ENCODE measurements at places on chromosomes 16 and 17. TPM values are rescaled to one million over a fixed set of nuclear protein-coding genes. Genes with fewer than 3 reads are reported as not detected.

The FOXJ1 gene
- total RNA-seq = 0.13 TPM

GRCh38 chr17:75242461-75243042 is 18.9 kb downstream of the GGA3 start:
- H3K36me3 ChIP-seq = peaks cover 81% of the 10 kb centered on the region
- DNase-seq = peak; percentile 54
- H3K4me1 ChIP-seq = peaks cover 54% of the 10 kb centered on the region
- H3K27ac ChIP-seq = peak overlapping the region; percentile 94
- H3K4me3 ChIP-seq = peak overlapping the region; percentile 25
- no peaks in the 10 kb centered on the region for H3K27me3 ChIP-seq

DNA sequence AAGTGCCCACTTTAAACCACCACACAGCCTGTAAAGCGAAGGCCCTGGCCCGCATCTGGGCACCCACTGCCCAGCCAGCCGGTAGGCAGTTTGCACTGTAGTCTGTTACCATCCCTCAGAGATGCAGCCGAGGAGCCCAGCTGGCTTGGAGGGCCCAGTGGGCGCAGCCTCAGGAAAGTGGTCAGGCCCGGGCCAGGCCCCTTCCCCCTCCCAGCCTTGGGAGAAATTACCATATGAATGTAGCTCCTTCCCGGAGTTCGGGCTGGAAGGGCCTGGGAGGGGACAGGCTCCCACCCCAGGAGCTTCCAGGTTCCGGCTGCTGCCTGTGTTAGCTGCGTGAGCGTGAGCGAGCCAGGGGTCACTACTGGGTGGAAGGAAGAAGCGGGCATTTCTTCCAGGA is 325.4 kb downstream of the SEC14L1 start:
- H3K4me3 ChIP-seq = peak overlapping the region; percentile 59
- H3K36me3 ChIP-seq = peaks cover 73% of the 10 kb centered on the region
- DNase-seq = no peak
- no peaks in the 10 kb centered on the region for H3K27me3 ChIP-seq

GRCh38 chr17:48626245-48627117 is at the start of gene HOXB9:
HOXB9 (minus strand) TSS chr17:48626358; CDS start chr17:48626269, 89 bp downstream.
- H3K27ac ChIP-seq = peak within 1 kb of the TSS; percentile 42
- H3K27me3 ChIP-seq = peaks cover 91% of the 10 kb centered on the region
- peak; percentile 49 for DNase-seq

DNA sequence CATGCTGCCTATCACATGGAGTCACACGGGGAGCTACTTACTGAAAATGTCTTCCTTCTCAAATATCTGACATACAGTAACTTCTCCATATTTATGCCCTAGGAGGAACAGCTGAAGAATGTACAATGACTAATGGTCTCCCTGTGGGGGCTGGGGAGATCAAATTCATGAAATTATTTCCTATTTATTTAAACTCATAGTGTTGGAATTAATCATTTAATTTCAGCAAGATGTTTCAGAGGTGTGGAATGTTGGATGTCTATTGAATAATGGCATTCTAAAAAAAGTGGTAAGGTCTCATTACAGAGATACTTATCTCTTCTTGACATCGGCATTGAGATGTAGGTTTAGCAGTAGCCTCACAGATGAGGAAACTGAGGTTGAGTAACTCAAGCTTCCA is 214.3 kb upstream of the CDH11 start:
- no peaks in the 10 kb centered on the region for H3K36me3 ChIP-seq
- no peak overlapping the region for H3K27ac ChIP-seq
- no peak overlapping the region for H3K4me3 ChIP-seq
- DNase-seq = no peak

GRCh38 chr17:4208238-4208637 is 55.5 kb downstream of the ANKFY1 start:
- no peaks in the 10 kb centered on the region for H3K27me3 ChIP-seq
- peaks cover 64% of the 10 kb centered on the region for H3K36me3 ChIP-seq
- H3K4me1 ChIP-seq = peaks cover 24% of the 10 kb centered on the region
- H3K27ac ChIP-seq = no peak overlapping the region

DNA sequence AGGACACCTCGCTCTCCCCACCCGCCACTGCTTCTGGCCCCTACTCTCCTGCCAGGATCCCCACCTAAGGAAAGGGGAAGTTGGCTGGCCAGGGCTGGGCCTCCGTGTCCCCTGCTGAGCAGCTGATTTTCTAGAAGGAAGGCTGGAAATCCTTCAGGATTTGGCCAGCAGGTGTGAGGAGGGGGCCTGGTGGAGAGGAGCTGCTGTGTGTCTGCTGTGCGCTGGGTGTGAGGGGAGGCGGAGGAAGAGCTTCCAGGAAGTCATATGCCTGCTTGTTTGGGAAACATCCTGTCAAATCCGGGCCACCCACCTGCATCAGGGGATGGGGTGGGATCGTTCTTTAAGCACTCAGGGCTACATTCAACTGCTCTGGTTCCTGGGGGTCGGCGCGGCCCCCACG is 28.6 kb downstream of the TPSG1 start:
- H3K4me3 ChIP-seq = no peak overlapping the region
- H3K27ac ChIP-seq = no peak overlapping the region
- no peaks in the 10 kb centered on the region for H3K4me1 ChIP-seq
- no peaks in the 10 kb centered on the region for H3K36me3 ChIP-seq
- no peak for DNase-seq
- H3K27me3 ChIP-seq = no peaks in the 10 kb centered on the region

DNA sequence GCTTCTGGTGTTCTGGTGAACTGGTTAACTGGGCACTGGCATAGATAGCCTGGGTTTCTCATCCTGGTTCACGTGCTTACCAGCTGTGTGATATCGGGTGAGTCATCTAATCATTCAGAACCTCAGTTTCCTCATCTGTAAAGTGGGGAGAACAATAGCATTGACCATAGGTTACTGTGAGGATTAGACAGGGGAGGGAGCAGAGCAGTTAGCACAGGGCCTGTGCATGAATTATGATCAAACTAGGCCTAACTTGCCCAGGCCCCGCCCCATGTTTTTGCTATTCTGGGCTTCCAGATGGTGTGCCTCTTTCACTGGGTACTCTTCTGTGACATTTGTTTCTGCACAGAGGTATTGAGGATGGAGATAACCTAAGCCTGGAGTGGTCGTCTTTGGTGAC is 4.6 kb upstream of the KLHL36 start:
- peaks cover 24% of the 10 kb centered on the region for H3K27me3 ChIP-seq
- H3K27ac ChIP-seq = no peak overlapping the region
- H3K4me1 ChIP-seq = peaks cover 26% of the 10 kb centered on the region
- H3K36me3 ChIP-seq = peaks cover 5% of the 10 kb centered on the region

DNA sequence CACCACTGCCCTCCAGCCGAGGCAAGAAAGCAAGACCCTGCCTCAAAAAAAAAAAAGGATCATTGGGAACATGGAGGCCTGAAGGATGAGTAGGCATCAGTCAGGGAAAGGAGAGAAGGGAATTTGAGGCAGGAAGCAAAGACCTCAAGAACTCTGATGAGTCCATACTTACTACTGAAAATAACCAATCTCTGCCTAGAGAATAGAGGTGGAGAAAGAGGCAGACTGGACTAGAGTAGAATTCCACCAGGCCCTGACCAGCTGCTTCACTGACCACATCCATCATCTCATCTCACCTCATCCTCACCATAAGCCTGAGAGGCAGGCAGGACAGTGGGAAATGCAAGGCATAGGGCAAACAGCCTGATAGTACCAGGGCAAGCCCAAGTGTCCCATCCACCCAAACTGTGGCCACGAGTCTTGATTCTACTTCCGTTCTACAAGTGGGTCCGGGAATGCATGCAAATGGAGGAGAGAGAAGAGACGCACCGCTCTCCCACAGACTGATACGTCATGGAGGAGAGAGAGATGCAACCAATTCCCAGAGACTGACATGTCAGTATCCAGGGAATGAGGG is 17.1 kb downstream of the ANKRD11 start:
- peaks cover 25% of the 10 kb centered on the region for H3K36me3 ChIP-seq
- H3K4me3 ChIP-seq = no peak overlapping the region
- DNase-seq = no peak
- no peaks in the 10 kb centered on the region for H3K27me3 ChIP-seq

GRCh38 chr16:20051611-20052010 is 22.1 kb downstream of the GPR139 start:
- no peaks in the 10 kb centered on the region for H3K4me1 ChIP-seq
- H3K36me3 ChIP-seq = no peaks in the 10 kb centered on the region
- H3K27ac ChIP-seq = no peak overlapping the region
- no peaks in the 10 kb centered on the region for H3K27me3 ChIP-seq
- no peak overlapping the region for H3K4me3 ChIP-seq
- no peak for DNase-seq

DNA sequence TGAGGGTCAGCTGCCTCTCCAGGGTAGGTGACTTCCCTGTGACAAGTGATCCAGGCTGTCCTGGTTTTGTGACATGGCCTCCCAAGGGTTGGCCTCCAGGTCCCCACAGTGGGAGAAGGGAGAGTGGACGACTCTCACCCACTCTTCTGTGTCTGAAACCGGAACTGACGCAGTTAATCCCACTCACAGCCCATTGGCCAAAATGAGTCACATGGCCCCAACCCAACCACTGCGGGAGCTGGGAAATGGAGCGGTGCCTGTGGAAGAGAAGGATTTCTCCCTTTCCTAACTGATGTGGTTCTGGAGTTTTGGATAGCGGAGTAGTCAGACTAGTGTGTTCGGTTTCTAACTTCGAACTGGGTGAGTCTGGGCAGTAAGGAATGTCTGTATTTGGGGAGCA is 79.4 kb downstream of the ABCC6 start:
- H3K4me1 ChIP-seq = peaks cover 1% of the 10 kb centered on the region
- peaks cover 40% of the 10 kb centered on the region for H3K36me3 ChIP-seq
- no peaks in the 10 kb centered on the region for H3K27me3 ChIP-seq
- H3K4me3 ChIP-seq = no peak overlapping the region

Data from activated CD4-positive, alpha-beta memory T cell treated with anti-CD3 and anti-CD28 coated beads, Interleukin-2, amount 10 ng/mL, durations not matched to agents 7 days and 5 days (primary cell).